CD4-positive, alpha-beta T cell treated with Interleukin-12 subunit alpha and Interleukin-12 subunit beta, for 1 hour (primary cell): ENCODE measurements at places on chromosomes 3 and 15.

DNA sequence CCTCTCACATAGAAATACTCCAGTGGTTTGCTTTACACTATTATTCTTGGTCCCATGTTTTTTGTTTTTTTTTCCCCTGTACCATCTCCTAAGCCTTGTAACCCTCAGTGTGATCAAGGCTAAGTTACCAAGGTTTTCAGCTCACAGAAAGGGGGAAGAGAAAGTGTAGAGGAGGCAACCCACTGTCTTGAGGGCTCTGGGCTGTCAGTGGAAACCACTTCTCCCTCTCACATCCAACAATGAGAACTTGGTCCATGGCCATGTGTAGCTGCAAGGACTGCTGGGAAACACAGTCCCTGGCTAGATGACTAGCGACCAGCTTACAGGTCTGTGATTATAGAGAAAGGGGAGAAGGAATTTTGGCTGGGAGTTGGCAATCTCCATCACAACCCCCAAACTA is 30.3 kb downstream of the GPD1L start:
- no peak for DNase-seq

DNA sequence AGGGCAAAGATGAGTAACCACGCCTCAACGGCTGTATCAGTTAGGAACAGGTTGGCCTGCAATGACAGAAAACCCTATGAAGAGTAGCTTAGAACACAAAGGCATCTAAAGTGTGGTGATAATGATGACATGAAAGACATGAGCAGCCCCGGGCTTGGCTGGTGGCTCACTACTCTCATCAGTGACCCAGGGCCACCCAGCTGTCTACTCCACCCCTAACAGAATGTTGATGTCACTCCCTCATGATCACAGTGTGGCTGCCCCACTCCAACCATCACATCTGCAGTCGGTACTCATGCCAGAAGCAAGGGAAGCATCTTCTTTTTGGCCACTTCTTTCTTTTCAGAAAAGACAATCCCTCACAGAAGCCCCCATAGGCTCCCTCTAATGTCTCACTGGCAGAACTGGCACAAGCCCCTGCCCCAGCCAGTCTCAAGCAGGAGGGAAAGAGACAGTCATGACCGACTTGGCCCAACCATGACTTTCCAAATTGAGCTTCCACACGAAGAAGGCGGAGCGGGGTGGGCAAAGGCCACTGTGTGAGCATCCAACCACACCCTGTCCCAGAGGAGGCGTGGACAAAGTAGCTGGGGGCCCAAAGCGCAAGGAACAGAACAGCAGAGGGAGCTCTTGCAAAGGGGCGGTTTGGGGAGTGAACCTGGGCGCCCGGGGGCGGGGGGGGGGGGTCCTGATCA is 72.0 kb upstream of the IQSEC1 start:
- no peak for DNase-seq

GRCh38 chr3:140427786-140428185 is 250.1 kb upstream of the TRIM42 start:
- no peak for DNase-seq

- DNase-seq: peak; percentile 2
Measured at GRCh38 chr3:110881069-110881468, 190.5 kb upstream of the NECTIN3 start.

- no peak for DNase-seq
Measured at GRCh38 chr3:107498646-107499045, 24.1 kb upstream of the BBX start.

DNA sequence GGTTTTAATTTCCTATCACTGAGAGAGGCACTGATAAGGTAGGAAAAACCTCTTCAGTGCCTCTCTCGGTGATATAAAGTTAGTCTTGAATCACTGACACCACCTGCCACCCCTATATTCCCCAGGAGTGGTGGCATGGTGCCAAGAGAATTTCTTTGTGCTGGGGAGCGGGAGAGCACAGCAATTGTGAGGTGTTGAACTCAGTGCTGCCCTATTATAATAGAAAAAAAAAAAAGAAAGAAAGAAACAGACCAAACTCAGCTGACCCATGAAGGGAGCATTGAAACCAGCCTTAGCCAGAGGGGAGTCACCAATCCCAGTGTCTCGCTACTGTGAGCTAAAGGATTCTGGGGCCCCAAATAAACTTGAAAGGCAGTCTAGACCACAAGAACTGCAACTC is 201.4 kb upstream of the STT3B start:
- no peak for DNase-seq

GRCh38 chr15:65310431-65311137 is 6.1 kb downstream of the RNU5B-1 start:
- DNase-seq: no peak

DNA sequence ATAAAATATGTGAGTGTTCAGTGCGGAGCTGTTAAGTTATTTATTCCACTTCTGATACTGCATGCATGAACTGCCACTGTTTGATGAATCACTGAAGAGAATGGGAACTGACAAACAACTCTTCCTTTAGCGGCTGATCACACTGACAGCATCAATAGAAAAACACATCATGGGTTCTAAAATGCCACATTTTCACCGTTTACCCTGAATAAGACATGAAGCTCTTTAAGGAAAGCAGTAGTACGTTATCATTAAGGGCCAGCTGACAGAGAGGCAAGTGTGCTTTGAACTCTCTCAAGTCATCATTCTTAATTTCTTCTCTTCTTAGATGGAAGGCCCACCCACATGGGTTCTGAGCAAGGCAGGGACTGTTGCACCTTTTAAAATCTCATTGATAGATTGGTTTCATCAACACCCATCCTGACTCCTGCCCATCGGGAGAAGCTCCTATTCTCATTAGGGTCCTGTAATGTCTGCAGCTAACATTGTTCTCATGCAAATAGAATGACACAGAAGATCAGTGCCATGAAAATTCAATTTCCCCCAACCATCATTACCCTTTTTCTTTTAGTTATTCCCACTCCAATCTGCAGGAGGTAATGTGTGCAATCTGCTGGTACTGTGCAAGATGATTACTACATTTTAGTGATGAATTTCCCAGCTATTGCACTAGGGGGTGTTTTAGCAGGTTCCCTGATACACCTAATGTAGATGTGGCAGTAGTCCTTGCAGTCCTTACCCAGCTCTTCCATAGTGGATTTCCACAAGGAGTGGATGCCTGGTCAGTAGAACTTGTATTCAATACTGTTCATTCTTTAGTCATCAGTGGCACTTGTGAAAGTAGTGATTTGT is 119.1 kb downstream of the ROBO2 start:
- no peak for DNase-seq

DNA sequence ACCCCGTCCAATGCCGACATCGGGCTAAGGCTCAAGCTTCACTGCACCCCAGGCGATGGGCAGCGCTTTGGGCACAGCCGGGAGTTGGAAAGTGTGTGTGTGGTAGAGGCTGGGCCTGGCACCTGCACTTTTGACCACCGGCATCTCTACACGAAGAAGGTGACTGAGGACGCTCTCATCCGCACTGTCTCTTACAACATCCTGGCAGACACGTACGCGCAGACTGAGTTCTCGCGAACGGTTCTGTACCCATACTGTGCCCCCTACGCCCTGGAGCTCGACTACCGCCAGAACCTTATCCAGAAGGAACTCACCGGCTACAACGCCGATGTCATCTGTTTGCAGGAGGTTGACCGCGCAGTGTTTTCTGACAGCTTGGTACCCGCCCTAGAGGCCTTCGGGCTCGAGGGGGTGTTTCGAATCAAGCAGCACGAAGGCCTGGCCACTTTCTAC is 1.0 kb downstream of the PDE12 start:
- DNase-seq: peak; percentile 41

DNA sequence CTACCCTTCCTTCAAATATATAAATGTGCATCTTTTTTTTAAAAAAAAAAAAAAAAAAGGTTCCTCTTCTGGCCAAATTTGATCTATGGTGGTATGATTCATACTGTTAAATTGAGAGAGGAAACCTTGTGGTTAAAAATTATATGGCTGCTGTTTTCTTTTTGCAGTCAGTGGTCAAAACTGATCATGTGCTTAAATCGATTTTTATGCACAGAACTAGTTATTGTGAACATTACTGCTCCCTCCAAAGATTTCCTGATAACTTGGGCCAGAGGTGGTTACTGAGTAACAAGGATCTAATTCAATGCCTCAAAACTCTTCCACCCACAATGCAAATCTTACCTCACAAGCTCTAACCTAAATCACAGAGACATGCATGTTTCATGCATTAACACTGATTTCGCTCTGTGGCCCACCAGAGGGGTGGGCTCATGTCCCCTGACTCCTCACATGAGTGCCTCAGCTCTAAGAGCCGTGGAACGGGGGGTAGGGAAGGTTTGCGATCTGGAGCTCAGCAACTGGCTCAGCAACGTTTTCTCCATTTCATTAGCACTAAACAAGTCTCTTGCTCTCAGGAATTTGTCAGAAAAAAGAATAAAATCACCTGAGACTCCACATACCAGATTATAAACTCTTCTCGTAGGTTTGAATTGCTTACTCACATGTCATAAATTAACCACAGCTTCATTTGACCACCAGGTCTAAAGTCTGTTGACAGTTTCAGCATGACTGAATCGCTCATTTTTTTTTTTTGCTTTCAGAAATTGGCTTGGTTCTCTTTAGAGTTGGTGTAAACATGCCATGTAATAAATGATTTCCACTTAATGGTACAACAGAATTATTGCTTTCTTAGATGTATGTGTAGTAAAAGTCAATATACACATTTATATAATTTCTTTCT is 280.4 kb downstream of the CD47 start:
- no peak for DNase-seq

GRCh38 chr3:57026944-57027343 is 33.5 kb upstream of the SPATA12 start:
- no peak for DNase-seq

GRCh38 chr15:60899322-60899966 is 329.7 kb downstream of the RORA start:
- peak; percentile 52 for DNase-seq

DNA sequence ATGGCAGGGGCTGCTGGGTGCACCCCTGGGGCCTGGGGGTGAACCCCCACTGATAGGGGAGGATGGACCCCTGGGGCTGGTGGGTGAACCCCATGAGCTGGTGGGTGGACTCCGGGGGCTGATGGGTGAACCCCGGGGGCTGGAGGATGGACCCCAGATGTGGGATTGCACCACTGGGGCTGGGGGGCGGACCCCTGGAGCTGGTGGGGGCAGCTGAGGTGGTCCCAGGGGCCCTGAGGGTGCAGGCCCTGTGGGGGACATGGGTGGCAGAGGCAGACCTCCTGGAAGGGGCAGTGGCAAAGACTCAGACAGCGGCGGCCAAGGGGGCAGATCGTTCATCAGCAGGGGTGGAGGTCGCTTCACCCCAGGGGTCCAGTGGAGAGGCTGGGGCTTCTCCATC is 17.4 kb upstream of the TXNRD3 start:
- no peak for DNase-seq
